ENCODE measurements at places on chromosomes 12 and 14. TPM values are rescaled to one million over a fixed set of nuclear protein-coding genes. Genes with fewer than 3 reads are reported as not detected.

TMEM233 gene
- total RNA-seq = 1.1 TPM

DNA sequence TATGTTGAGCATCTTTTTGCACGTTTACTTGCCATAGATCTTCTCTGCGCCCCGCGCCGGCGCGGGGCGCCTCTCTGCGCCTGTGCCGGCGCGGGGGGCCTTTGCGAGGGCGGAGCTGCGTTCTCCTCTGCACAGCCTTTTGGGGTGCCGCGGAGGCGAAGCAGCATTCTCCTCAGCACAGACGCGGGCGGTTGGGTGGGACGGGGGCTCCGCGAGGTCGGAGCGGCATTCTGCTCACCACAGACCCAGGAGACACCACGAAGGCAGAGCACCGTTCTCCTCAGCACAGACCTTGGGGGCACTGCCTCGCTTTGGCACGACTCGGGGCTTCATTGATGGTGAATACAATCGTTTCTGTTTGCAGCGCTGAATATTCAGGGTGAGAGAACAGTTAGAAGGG, 28.5 kb upstream of the ANHX start:
- no peak overlapping the region for H3K4me3 ChIP-seq
- H3K27ac ChIP-seq = no peak overlapping the region
- no peaks in the 10 kb centered on the region for H3K27me3 ChIP-seq
- DNase-seq = no peak
- H3K36me3 ChIP-seq = no peaks in the 10 kb centered on the region

- H3K27ac ChIP-seq = no peak overlapping the region
- no peak overlapping the region for H3K4me3 ChIP-seq
- no peaks in the 10 kb centered on the region for H3K36me3 ChIP-seq
- no peaks in the 10 kb centered on the region for H3K27me3 ChIP-seq
Measured at GRCh38 chr14:98173305-98173704, 1098.7 kb downstream of the BCL11B start.

MYH6 gene
- total RNA-seq = 1.5 TPM

LRP1 gene
- 325 TPM for total RNA-seq

EMP1 gene
- total RNA-seq = 369 TPM

- peaks cover 3% of the 10 kb centered on the region for H3K4me1 ChIP-seq
- no peak for DNase-seq
- no peak overlapping the region for H3K27ac ChIP-seq
Measured at GRCh38 chr14:71168564-71169427, 261.5 kb downstream of the PCNX1 start.

DNA sequence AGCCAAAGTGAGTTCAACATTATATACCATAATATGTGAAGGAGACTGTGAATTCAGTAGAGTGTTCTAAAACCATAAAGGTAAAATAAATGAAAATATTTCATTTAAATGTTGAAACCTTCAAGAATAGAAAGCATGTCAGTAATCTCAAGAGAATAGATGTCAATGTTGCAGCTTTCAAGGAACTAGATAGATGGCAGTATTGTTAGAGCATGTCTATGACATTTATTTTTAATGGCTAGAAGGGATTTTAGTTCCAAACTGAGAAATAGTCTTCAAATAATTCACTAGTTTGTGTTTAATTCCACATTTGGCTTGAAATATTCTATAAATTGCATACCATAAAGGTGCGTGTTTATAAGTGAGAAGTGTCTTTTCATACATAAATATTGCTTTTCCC, 326.5 kb downstream of the FLRT2 start:
- no peaks in the 10 kb centered on the region for H3K36me3 ChIP-seq
- H3K4me1 ChIP-seq = no peaks in the 10 kb centered on the region
- no peak overlapping the region for H3K4me3 ChIP-seq
- DNase-seq = no peak
- H3K27me3 ChIP-seq = no peaks in the 10 kb centered on the region

LRRC23 gene
- total RNA-seq = 14.8 TPM

ARG2 gene
- total RNA-seq = 14.8 TPM

DNA sequence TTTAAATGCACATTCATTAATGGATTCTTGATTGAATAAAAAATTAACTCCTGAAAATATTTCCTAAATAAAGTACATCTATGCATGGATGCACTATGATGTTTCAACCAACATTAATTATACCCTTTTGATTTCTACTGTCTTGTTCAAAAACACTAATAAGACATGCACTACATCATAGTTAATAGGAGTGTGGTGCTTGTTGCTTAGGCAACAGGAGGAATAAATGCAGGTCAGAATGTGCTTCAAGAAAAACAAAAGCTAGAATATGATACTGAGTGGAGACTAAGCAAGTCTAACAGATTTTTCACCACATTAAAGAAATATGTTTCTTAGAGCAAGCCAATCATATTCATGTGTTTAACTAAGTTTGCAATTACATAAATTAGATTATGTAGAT, 495.8 kb upstream of the GARIN6 start:
- H3K36me3 ChIP-seq = no peaks in the 10 kb centered on the region
- no peak overlapping the region for H3K4me3 ChIP-seq
- no peaks in the 10 kb centered on the region for H3K4me1 ChIP-seq
- H3K27ac ChIP-seq = no peak overlapping the region
- no peak for DNase-seq

DNA sequence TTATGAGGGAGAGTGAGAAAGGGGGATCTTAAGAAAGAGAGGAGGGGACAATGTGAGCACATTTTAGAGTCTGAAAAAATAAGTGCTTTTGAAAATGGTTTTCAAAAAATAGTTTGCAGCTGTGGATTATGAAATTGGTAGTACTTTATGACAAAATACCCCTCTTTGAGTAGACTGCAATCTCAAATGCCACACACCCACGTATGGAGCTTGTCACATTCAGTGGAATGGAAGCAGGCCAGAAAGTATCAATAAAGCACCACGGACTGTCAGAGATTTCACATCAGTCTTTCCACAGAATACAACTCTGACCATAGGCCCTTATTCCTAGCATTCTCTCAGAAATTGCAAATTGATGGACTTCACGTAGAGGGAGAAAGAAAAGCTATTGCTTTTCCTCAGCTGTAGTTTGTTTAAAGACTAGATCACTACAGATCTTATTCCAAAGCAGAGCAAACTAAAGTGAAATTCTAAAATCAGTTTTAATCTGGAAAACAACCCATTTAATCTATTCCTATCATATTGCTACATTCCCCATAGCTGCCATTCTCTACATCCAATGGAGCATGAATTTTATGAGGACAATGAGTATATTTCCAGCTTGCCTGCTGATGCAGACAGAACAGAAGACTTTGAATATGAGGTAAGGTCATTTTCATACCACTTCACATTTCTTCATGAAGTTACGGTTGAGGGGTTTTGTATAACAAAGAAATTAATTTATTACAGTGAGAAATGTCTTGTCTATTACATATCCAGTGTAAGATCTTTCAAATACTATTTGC, 321.3 kb downstream of the PDZRN4 start:
- no peak overlapping the region for H3K4me3 ChIP-seq
- H3K27me3 ChIP-seq = no peaks in the 10 kb centered on the region
- H3K4me1 ChIP-seq = no peaks in the 10 kb centered on the region
- no peak for DNase-seq
- H3K36me3 ChIP-seq = no peaks in the 10 kb centered on the region

PLCZ1 gene
- total RNA-seq = not detected

SRRM4 gene
- total RNA-seq = not detected

GRCh38 chr14:69171569-69171968, 18.6 kb upstream of the DCAF5 start:
- H3K27ac ChIP-seq = no peak overlapping the region
- H3K4me3 ChIP-seq = no peak overlapping the region
- no peaks in the 10 kb centered on the region for H3K36me3 ChIP-seq
- no peak for DNase-seq

MMP17 gene
- 2.7 TPM for total RNA-seq

OR5AU1 gene
- total RNA-seq = not detected

ADGRD1 gene
- 167 TPM for total RNA-seq

DNA sequence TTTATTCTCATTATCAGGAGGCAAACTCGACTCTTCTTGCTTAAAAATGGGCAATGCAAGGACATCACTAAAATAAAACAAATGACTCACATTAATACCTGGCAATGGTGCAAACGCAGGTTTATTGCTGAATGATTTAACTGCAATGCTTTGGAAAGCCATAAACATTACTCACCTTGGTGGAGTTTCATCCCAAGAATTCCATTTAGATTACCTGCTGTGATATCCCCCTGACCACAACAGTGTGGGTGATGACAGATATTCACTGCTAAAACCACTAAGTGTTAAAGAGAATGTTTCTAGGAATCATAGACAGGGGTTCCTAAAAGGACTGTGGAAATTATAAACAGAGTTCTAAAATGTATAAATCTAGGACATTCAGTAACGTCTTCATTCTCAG, 35.3 kb upstream of the CSRNP2 start:
- no peaks in the 10 kb centered on the region for H3K36me3 ChIP-seq
- DNase-seq = no peak
- H3K4me1 ChIP-seq = no peaks in the 10 kb centered on the region
- H3K27me3 ChIP-seq = no peaks in the 10 kb centered on the region

- H3K4me3 ChIP-seq = no peak overlapping the region
- no peaks in the 10 kb centered on the region for H3K27me3 ChIP-seq
- no peaks in the 10 kb centered on the region for H3K4me1 ChIP-seq
Measured at GRCh38 chr14:87799400-87799799, 193.6 kb downstream of the GALC start.

GRCh38 chr12:102437511-102437910, 42.9 kb downstream of the IGF1 start:
- H3K36me3 ChIP-seq = no peaks in the 10 kb centered on the region
- H3K4me3 ChIP-seq = no peak overlapping the region
- no peak overlapping the region for H3K27ac ChIP-seq
- H3K27me3 ChIP-seq = no peaks in the 10 kb centered on the region
- H3K4me1 ChIP-seq = no peaks in the 10 kb centered on the region

Data from left lung (tissue), 14 donors.